CD4-positive, alpha-beta T cell treated with Interleukin-15 for 4 hours (primary cell): ENCODE measurements at places on chromosomes 7 and 10.

DNA sequence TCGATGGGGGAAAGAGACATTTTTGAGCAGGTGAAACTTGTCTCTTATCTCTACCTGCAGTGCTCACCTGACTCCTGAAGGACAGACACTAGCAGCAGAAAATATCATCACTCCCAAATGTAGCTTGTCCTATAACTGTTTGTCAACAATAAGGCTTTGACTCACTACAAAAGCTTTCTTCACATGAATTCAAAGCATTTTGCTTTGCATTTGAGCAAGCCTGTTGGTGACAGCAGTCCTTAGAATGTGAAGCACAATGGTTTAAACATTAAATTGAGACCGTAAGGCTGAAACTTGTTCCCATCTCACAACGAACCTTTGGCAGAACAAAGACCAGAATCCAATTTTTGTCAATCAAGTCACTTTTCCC is 30.6 kb upstream of the ZNRF2 start:
- no peak for DNase-seq

DNA sequence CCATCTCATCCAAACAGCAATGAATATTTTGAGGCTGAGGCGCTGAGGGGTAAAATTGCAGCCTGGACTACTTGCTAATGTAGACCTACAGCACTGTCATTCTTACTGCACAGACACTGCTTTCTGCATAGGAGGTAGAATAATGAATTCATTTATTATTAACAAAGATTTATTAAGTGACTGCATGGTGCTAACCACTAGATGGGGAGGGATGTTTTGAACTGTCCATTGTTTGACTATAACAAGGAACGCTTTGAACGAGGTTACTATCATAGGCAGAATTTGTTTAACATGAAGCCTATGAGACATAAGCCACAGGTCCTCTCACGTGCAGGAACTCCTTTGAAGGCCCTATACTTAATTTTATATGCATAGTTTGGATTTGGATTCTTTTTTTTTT is 143.8 kb downstream of the CFTR start:
- no peak for DNase-seq

- no peak for DNase-seq
Observed at GRCh38 chr7:155316427-155317113, 18.9 kb downstream of the INSIG1 start.

DNA sequence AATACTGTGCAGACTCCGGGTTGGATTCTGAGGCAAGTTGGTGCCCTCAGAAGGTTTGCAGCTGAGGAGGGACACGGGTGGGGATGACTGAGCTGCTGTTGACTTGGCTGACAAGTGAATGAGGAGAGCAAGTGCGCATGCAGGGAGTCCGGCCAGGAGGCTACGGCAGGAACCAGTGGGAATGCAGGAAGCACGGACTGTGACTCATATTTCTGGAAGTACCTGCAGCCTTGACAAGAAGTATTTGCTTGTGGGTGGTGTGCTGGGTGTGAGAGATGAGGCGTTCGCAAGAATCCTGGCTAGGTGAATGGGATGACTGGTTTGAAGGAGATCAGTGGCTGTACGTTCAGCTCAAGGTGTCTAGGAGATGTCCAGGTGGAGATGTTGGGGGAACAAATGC is 30.8 kb upstream of the FXYD4 start:
- DNase-seq = no peak

GRCh38 chr7:26993816-26994810 is 101.7 kb downstream of the HOXA1 start:
- DNase-seq = no peak

DNA sequence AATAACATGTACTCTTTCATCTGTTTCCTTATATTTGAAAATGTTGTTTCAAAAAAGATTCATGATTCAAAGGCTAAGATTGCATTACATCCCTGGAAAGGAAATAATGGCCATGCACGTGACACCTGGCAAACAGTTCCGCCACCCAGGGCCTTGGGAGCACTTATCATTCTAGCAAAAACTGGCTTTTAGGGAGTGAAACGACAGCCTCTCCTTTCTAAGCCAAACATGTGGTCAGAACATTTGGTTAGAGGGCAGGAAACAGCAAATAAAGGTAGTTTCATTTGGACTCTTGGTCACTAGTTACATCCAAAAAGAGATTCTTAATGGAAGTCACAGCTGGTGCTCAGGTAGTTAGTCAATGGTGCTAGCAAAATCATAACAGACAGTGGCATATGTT is 83.5 kb downstream of the FAS start:
- DNase-seq = no peak

DNA sequence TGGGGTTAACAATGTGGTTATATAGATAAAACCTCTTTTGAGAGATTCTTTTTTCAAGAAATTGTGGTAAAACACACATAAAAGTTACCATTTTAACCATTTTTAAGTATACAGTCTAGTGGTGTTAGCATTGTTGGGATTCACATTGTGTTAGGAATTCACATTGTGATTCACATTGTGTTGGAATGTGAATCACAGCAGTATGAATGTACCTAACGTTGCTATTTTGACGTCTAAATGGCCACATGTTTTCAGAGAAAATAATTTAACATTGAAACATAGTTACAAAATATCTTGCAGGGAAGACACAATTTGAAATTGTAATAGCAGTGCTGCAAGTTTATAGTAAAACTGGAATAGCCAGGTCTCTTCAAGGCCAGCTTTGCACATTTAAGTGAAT is 129.0 kb downstream of the BICC1 start:
- DNase-seq = no peak

DNA sequence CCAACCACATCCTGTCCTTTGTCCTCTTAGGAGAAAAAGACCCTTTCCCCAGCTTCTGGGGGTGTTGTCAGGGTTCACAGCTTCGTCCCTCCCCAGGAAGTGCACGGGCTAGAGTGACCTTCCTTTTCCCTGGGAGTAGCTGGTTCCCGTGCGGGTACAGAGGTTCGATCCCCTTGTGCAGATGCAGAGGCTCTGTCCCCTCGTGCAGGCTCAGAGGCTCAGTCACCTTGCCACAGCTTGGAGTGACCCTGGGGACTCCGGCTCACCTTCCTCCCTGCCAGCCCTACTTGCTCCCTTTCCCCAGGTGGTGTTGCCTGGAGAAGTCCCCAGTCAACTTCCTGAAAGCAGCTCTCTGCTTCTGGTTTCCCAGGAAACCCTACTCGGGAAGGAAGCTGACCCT is 60.0 kb upstream of the TCERG1L start:
- DNase-seq = no peak

GRCh38 chr10:62121187-62121530 is 147.5 kb downstream of the RTKN2 start:
- peak; percentile 50 for DNase-seq

DNA sequence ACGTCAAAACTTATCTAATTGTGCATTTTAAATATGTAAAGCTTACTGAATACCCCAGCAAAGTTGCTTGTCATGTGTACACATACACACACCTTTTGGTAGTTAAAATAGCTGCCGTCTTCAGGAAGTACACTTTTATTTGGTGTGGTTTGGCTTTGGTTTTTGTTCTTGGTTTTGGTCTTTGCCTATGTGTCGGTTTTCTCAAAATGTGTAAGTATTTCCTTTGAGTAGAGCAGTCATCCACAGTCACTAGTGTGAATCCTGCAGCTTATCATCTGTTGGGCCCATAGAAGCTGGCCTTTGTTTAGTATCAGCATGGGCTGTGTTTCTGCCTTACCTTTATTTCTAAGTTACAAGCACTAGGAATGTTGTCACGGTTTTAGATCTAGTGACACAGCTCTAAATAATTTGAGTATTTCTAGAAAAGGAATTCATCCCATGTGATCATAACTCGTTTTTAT is 35.3 kb downstream of the NET1 start:
- DNase-seq = peak; percentile 54

DNA sequence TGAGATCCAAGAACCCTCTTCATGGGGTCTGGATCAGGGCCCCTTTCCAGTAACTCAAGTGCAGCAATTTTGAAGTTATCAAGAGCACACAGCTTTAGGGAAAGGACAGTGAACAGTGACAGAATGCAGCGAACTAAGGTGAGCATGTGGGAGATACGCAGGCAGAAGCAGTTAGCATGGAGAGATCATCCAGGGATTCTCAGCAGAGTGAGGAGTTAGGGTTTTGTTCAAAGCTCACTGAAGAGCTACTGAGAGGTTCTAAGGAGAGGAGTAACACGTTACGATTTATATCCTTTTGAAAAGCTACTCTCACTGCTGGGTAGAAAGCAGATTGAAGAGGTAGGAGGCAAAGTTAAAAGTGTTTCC is 83.6 kb upstream of the MPP7 start:
- no peak for DNase-seq

DNA sequence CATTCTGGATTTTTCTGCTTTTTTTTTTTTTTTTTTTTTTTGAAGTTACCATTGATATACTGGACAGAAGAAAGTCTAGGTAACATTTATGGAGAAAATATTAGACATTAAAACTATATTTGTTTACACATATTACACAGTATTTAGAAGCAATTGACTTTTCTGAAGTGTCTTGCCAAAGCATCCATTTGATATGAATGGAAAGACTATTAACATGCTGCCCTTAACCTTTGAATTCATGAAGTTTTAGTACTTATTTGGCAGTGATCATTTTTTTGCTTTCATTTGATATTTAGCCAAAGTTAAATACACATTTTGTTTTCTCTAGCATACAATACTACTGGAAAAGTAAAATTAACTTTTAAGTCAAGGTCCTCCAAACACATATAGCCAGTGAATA is 210.0 kb downstream of the SEMA3A start:
- no peak for DNase-seq

DNA sequence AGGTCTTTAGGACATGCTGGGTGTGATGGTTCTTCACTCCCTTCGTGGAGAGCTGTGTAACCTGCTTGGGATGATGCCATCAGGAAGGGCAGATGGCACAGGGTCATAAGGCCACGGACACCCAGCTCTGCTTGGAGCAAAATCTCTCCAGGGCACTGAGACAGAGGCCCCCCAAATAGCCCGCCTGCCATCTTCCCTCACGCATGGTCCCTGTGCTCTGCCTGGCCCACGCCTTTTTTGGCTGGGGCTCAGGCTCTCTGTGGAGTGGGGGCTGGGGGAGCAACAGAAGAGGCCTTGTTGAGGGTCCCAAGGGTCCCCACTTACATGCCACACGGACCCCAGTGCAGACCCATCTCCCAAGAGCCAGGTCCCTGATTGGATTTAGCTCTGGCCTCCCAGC is 93.3 kb upstream of the RET start:
- DNase-seq = no peak

GRCh38 chr7:107816011-107816566 is 13.1 kb upstream of the SLC26A3 start:
- no peak for DNase-seq

- no peak for DNase-seq
Observed at GRCh38 chr10:67664942-67665341, 31.1 kb downstream of the CTNNA3 start.

DNA sequence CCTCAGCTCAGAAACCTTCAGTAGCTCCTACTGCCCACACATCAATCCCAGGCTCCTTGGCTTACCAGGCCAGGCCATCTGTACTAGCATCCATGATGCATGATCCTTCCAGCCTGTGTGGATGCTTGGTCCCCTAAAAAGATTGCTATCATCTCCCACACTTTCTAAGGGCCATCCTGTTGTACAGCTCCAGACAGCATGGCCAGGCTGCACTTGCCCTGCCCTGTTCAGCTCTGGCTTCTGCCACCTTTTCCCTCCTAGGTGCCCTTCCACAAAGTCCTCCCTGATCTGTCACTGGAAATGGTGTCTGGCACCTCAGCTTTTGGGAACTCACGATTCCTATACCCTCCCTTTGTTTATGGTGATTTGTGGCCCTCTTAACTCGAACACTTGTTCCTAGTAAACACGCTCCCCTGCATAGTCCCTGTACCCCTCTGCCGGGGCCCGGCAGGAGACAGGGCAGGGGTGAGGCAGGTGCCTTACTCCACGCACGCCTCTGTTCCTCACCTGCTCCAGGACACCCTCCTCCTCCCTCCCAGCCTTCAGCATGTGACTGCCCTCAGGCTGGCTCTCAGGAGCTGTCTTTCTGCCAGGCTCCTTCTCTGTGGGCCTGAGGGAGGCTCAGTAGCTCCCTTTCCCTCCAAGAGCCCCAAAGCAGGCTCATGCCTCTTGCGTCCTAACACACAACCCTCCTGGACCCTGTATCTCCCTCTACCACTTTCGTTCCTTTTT is 71.8 kb downstream of the CDH23 start:
- DNase-seq = no peak

DNA sequence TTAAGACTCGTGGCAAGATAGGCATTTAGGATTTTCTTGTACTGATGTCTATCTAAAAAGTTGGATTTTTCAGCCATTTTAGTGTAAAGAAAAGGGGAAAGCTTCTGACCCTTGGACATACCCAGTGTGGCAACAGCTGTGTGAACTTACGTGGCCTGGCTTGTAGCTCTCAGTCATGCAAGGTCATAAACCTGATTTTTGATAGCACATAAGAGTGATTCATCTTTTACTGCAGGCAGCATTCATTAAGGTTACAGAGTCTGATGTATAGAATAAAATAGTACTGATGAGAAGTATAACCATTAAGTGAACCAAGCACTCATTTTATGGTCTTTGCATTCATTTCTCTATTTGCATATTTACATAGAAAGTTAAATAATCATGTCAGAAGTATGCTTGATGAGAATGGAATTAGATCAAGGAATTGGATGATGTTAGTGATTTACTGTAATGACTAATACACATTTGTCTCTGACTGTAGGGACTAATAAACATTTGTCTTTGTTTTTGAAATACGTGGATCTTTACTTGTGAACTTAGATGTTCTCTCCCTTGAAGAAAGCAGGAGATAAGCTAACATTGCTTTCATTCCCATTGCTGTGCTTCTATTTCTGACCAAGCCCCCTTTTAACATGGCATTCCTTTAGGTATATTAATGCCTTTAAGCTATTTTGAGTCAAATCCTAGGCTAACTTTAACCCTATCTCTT is 88.2 kb downstream of the GSDME start:
- DNase-seq = no peak

DNA sequence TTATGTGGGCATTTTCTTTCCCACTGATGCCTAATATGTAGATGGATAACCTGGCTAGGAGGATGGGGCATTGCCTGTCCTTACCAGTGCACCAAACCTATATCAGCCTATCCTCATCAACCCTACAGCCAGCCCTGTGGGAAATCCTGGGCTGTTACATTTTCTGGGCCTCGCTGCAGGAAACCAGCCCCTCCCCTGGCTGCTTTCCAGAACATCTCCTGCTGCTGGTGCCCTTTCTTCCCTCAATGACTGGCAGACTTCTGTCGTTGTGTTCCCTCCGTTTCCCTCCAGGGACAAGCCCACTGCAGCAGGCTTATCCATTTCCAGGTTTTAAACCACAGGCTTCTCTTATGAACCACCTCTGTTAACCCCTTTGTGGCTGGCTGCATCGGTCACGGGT is 486.1 kb upstream of the COBL start:
- no peak for DNase-seq

GRCh38 chr10:131087464-131088215 is 223.9 kb downstream of the TCERG1L start:
- no peak for DNase-seq

- no peak for DNase-seq
Observed at GRCh38 chr10:94230134-94230785, 132.5 kb downstream of the NOC3L start.

GRCh38 chr10:14162061-14162460 is 168.7 kb downstream of the FRMD4A start:
- DNase-seq = no peak

DNA sequence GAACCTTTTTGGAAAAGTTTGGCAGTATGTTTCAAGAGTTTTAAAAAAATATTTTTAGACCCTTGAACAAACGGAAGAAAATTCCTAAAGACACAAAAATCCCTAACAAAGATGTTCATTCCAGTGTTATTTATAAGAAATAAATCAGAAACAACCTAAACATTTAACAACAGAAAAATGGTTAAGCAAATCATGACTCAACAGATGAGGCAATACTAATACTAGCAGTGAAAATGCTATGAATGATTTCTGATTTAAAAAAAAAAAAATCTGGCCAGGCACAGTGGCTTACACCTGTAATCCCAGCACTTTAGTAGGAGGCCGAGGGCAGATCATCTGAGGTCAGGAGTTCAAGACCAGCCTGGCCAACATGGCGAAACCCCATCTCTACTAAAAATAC is 61.0 kb downstream of the ARHGAP12 start:
- DNase-seq = no peak
